ENCODE measurements at places on chromosomes 2 and 18.

DNA sequence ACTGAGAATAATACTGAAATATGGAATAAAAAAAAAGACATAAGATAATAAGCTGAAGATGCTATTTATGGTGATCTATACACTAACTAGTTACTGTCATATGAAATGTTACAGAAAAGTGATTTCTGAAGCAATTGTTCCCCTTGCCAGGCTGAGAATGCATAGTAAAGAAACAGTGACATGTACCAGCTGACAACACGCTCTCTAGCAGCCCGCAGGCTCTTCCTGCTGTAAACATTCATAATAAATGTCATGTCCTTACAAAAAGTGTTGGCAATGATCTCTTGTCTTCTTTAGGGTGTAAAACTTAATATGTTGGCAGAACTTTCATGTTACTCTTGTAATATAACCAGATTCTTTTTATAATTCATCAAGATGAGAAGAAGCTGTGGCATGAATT is 1171.3 kb downstream of the DSC3 start:
- no peak for DNase-seq

GRCh38 chr18:40380686-40381439 is 1574.2 kb upstream of the PIK3C3 start:
- no peak for DNase-seq

- no peak for DNase-seq
These were observed 161.6 kb upstream of the ALKAL2 start for GRCh38 chr2:449246-450067.

GRCh38 chr2:21599417-21599816 is 475.6 kb downstream of the TDRD15 start:
- DNase-seq, result no peak

GRCh38 chr2:25054720-25055119 is 12.8 kb downstream of the EFR3B start:
- no peak for DNase-seq

- DNase-seq, result no peak
These were observed 14.4 kb upstream of the SP140L start for GRCh38 chr2:230312638-230313037.

DNA sequence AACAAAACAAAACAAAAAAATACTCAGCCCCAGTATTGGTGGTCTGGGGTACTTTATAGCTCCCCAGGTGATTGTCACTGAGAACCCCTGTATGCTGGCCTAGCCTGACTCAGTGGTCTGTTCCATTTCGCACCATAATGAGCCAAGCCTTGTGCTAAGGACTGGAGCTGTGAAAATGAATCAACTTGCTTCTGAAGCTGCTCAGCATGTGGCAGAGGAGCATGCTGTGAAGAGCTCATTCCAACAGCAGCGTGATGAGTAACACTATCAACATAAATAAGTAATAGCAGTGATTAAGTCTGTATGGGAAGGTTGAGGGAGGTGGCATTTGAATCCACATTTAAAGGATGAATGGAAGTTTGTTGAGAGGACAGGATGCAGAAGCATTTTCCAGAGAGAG is 67.2 kb upstream of the ATL2 start:
- no peak for DNase-seq

DNA sequence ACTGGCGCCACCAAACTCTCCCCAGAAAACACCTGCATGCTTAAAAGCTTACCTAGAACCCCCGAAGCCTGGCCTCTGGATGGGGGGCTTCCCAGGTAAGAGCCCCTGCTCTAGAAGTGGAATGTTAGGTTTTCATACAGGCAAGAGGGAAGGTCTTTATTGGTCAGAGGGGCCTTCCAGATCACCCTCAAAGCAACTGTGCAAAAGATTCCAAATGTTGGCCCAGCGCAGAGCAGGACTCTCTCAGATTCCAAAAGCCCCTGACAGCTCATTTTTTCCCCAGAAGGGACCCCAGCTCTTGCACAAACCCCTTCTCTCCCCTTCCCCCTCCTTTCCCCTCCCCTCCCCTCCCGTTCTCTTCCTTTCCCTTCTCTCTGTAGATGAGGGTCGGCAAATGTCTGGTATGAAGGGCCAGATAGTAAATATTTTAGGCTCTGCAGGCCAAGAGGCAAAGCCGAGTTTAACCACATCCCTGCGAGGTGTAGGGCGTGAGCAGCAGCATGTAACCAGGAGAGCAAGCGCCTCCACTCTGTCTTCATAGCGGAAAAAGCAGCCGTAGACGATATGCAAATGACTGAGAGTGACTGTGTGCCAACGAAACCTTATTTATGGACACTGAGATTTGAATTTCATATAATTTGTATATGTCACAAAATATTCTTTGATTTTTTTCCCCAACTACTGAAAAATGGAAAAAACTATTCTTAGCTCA is 116.9 kb downstream of the SMAD7 start:
- peak; percentile 77 for DNase-seq

GRCh38 chr18:63788447-63789096 is 13.4 kb downstream of the SERPINB7 start:
- DNase-seq, result peak; percentile 33

DNA sequence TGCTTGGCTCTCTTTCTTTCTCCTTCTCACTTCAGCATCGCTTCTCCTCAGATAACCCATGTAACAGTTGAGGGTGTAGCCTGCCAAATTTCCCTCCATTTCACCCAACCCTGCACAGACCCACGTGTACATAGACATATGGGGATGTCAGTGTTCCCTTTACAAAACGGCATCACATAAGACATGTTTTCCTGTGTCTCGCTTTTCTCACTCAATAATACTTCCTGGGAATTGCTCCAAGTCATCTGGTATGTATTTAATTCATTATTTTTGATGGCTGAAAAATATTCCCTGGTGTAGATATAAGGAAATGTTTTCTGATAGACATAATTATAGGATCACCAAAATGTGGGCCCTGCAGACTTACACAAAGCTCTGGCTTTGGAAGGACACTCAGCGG is 176.8 kb downstream of the LOXHD1 start:
- no peak for DNase-seq

DNA sequence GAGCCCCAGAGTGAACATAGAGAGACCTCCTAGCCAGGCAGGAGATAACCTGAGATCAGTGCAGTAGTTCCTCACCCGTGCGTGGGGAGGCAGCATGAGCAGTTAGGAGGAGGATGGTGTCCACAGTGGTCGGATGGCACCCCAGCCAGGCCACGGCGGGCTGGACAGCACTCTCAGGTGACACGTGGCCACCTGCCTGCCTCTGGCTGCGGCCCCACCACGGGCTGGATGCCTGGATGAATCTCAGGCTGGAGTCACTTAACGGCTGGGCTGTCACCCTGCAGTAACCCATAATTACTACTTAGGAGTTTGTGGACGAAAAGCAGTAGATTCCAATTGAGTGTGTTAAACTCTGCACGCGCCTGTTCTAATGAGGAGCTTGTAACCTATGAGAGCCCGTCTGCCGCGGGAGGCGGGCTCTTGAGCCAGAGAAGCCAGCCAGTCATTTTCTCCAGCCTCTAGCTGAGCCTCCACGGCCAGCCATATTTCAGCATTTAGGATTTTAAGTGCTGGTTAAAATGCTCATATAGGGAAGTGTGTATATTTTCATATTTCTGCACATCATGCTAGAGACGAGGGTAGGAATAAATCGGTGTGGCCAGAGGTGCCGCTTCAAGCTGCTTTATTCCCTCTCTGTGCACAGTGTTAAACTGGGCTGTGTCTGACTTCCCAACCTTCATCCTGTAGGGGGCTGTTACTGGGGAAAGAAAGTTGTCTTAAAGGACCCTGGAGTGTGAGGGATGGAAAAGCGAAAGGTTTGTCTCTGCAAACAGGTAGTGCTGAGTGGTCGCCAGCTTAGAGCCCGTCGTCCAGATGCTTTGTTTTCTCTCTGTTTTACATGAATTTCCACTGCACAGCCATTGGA is 144.0 kb downstream of the GLI2 start:
- DNase-seq, result no peak

GRCh38 chr18:29311580-29311979 is 1134.7 kb upstream of the CDH2 start:
- DNase-seq, result no peak

GRCh38 chr2:352696-353095 is 64.8 kb upstream of the ALKAL2 start:
- DNase-seq, result no peak

GRCh38 chr2:138930571-138930970 is 150.4 kb upstream of the NXPH2 start:
- no peak for DNase-seq

GRCh38 chr2:660586-661359 is 16.4 kb downstream of the TMEM18 start:
- no peak for DNase-seq

DNA sequence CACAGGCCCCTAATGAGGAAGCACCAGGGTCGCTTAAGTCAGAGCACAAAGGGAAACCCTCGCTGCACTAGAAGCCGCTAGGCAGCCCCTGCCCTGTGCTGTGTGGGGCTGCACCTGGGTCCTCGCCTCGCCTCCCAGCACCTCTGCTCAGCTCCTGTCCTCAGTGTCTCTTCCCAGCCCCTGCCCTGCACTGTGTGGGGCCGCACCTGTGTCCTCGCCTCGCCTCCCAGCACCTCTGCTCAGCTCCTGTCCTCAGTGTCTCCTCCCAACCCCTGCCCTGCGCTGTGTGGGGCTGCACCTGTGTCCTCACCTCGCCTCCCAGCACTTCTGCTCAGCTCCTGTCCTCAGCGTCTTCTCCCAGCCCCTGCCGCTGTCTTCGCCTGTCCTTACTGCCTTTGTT is 342.8 kb downstream of the EIPR1 start:
- no peak for DNase-seq

DNA sequence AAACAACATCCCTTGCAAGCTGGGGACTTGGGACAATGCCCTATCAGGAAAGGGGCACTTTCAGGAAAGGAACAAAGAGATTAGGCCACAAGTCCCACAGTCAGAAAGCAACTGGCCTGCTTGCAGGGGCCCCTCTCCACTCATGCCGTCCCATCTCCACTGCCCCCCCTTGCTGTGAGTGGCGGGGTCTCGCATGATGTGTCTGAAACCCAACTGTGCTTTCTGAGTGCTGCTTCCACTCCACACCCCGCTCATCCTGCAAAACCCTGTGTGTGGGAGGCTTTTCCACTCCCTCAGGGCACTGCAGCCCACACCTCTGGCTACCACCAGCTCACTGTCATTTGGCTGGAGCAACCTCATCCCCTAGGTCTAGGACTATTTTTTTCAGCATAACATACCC is 7.9 kb downstream of the HS6ST1 start:
- no peak for DNase-seq

DNA sequence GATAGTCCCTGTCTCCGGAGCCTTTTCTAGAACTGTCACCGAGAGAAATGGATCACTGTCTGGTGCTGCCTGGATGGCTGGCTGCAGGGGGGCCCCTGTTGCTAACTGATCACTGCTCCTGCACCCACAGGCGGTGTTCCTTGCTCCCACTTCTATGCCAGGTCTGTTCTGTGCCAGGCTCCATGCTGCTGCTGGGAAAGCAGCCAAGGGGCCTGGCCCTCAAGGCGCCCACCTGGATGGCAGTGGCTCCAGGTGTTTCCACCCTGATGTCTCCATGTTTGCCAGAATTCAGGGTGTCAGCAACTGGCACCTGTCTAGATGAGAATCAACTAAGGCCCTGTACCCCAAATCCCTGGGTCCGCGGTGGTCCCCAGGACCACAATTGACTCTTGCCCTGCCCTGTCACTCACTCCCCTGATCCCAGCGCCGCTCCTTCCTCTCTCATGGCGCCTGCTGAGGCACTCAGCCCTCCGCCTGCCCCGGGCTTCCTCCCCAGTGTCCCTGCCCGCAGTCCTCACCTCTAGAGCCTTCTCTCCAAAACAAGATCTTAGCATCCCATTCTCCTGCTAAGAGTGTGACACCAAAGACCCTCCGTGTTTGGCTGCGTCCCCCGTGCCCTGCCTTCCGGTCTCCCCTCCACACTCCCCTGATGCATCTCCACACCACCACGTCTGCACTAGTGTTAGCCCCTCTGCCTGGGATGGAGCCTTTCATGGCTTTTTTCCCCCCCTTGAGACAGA is 72.5 kb upstream of the OTOF start:
- no peak for DNase-seq
